Omental fat pad (tissue), 4 donors: ENCODE measurements at places on chromosomes 6 and 20. TPM values are rescaled to one million over a fixed set of nuclear protein-coding genes. Genes with fewer than 3 reads are reported as not detected.

- DNase-seq: no peak
These were observed at the start of gene SPO11 for GRCh38 chr20:57329608-57330221. Gene SPO11, plus strand, starts transcription at chr20:57329803. Its CDS starts 65 bp downstream, at chr20:57329868.

PHACTR1 gene
- 16.7 TPM for total RNA-seq

DNA sequence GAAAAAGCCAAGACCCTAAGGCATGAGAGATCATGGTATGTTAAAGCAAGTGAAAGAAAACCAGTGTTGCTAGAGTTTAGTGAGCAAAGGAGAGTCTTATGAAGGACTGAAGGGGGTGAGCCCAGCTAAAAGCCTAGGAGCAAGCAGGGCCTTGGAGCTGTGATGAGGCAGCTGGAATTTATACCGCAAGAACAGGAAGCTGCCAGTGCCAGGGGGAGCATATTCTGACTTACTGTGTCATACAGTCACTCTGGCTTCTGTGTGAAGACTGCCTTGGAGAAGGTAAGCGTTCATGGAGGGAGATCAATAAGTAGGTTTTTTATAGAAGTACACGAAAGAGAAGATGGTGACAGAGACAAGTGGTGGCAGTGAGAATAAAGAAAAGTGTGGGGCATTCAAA, 308.9 kb upstream of the THEMIS start:
- no peak for DNase-seq

- no peak for DNase-seq
These were observed 66.6 kb downstream of the AFG1L start for GRCh38 chr6:108361312-108361932.

CST1 gene
- total RNA-seq: not detected
